ENCODE measurements at places on chromosomes 16 and 17.

GRCh38 chr17:66589892-66590291, 245.0 kb upstream of the CACNG5 start:
- DNase-seq: no peak

DNA sequence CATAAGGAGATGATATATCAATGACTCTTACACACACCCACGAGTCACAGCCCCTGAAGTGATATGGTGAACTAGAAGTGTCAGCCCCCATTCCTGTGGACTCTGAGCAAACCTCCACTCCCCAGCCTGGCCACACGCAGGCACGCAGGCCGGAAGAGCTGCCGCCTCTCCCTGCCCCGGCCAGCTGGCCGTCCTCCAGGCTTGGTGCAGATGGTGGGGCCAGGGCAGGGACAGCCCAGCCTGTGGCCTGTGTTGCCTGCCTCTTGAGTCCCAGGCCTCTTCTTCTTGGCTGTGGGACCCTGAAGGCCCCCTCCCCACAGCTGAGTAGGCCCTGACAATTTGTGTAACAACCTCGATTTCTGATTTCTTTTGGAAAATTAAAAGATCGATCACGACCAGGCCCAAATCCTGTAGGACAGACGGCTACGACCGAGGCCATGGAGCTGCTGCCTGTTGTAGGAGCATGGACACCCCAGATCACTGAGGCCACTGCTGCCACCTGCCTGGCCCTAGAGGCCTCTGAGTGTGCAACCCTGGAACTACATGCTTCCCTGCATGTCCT, 10.0 kb upstream of the MPRIP start:
- no peak for DNase-seq

- DNase-seq: no peak
Measured at GRCh38 chr17:50588391-50589049, 28.0 kb downstream of the CACNA1G start.

DNA sequence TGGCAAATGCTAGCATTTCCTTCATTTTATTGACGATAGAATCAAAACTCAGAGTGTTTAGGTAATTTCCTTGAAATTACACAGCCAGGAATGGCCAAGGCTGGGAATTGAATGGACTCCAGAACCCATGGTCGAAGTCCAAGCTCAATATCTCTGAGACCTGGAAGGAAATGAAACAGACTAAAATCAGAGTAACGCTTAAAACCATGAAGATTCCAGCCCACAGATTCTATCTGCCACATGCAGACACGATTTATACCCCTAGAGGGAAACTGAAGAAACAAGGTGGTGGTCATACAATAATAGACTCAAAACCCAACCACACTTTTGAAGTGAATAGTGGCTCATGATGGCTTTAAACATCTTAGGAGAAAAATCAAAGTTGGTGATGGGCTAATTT, 95.6 kb downstream of the PRKCA start:
- no peak for DNase-seq

GRCh38 chr17:6352016-6352415, 82.9 kb downstream of the AIPL1 start:
- DNase-seq: no peak

DNA sequence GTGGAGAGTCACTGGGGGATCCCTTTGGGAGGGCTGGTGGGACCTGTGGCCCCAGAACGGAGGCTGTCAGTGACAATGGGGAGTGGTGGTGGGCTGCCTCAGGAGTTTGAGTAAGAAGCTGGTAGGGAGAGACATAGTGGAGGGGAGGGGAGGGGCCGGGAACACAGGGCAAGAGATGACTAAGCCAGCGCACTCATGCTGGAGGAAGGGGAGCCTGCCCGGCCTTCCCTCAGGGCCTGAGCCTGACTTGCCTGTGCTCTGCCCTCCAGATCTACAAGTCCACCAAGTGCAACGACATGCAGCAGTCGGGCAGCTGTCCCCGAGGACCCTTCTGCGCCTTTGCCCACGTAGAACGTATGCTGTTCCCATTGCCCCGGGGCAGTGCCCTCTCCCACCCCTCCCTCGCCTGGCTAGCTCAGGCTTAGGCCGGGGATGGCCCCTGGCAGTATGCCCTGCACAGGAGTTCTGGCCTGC, 29.3 kb downstream of the UNC13D start:
- DNase-seq: no peak

- no peak for DNase-seq
Measured at GRCh38 chr17:68595986-68596385, 5.2 kb downstream of the FAM20A start.

- peak; percentile 79 for DNase-seq
Measured at GRCh38 chr16:56609463-56609921, 1.1 kb downstream of the MT2A start.

- DNase-seq: no peak
Measured at GRCh38 chr17:40629842-40630241, 17.8 kb downstream of the SMARCE1 start.

DNA sequence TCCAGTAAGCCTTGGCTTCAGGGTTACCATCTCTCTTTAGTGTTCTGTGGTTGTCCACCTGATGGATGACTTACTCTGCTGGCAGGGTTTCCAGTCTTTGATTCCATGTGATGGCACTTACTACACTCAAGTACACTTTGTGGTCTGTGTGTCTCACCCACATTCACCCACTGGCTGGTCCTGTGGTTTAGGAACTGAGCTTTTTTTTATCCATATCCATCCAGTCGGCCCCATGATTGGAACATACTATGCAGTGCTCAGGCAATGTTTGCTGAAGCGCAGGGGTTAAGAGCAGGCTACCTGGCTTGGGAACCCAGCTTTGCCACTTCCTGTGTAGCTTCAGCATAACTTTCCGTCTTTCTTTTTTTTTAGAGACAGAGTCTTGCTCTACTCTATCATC, 2.8 kb upstream of the FUS start:
- DNase-seq: peak; percentile 43

DNA sequence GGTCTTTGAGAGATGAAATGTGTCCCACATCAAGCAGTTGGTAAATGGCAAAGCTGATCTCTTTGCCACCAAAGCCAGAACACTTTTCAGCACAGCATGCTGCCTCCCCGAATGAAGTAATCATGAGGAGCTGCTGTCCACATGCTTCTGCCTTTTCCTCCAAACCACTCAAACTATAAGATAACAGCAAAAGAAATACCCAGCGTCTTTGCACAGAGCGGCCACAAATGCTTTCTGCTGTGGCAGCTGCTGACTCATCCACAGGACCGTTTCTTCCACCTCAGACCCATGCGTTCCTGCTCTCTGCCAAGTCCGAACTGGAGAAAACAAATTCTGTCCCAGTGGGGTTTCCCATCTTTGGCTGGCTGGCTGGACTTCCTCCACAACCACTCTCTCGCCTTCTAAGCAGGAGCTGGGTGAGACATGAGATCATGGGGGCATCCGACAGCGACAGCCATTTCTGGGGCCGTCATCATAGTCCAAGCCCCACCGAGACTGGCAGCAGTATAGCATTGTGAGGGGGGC, 27.1 kb downstream of the TBC1D3B start:
- DNase-seq: no peak

GRCh38 chr17:33667671-33668070, 374.6 kb upstream of the ASIC2 start:
- DNase-seq: no peak

DNA sequence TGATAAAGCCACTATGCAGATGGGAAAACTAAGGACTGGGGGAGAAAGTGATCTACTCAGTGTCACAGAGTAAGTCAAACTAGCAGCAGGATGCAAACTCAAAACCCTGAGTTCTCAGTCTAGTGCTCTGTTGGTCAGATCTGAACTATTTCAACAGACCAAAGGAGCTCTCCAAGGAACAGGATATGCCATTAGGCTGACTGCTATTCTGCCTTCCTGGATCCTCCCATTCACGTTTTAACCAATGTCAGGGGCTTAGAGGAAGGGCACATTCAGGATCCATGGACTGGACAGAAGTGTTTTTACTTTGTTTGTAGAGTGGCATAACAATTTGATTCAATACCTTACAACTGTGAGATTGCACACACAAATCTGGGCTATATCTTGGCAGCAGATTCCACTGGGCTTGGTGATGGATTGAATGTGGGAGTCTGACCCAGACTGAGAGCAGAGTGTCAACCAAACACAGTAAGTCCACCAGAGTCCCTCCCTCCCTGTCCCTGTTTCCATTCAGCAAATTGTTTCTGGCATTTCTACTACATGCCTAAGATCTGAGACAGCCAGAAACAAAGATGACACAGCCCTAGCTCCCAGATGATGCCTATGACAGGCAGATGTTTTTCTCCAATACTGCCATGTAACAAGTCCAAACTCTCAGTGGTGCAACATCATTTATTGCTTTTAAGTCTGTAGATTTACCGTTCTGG, 337.8 kb upstream of the CDH5 start:
- DNase-seq: no peak

GRCh38 chr17:64386412-64387144, 4.1 kb downstream of the PECAM1 start:
- DNase-seq: no peak
